ENCODE measurements at places on chromosomes 4 and X. TPM values are rescaled to one million over a fixed set of nuclear protein-coding genes. Genes with fewer than 3 reads are reported as not detected.

The RHOXF2 gene
- total RNA-seq: not detected

The TGIF2LX gene
- not detected for total RNA-seq

The SMR3B gene
- not detected for total RNA-seq

The DAPP1 gene
- total RNA-seq: not detected

The REPS2 gene
- total RNA-seq: 0.54 TPM

The GIMD1 gene
- total RNA-seq: not detected

The DMRTC1 gene
- total RNA-seq: not detected

The SEPSECS gene
- total RNA-seq: 16.4 TPM

The NALF2 gene
- not detected for total RNA-seq

The POU4F2 gene
- total RNA-seq: not detected

The CTPS2 gene
- total RNA-seq: 10.7 TPM

The SASH3 gene
- not detected for total RNA-seq

The KCNIP4 gene
- total RNA-seq: not detected

The GAGE2A gene
- total RNA-seq: not detected

The ITGB1BP2 gene
- 1.1 TPM for total RNA-seq

The MXRA5 gene
- 135 TPM for total RNA-seq

The FRG2 gene
- not detected for total RNA-seq

The PASD1 gene
- not detected for total RNA-seq

The SMIM31 gene
- total RNA-seq: 0.11 TPM

The STX18 gene
- total RNA-seq: 31.5 TPM

The TMSB15C gene
- 2.5 TPM for total RNA-seq

The NUP62CL gene
- total RNA-seq: 0.22 TPM

The HPRT1 gene
- 7.6 TPM for total RNA-seq

The SHROOM3 gene
- 18.3 TPM for total RNA-seq

The GRIA3 gene
- total RNA-seq: 11.9 TPM

The MAGEA12 gene
- total RNA-seq: not detected

The HSPA4L gene
- total RNA-seq: 6.5 TPM

The DKK2 gene
- total RNA-seq: 0.32 TPM

The ASMT gene
- not detected for total RNA-seq

The POF1B gene
- total RNA-seq: not detected

The RASGEF1B gene
- total RNA-seq: 1.7 TPM

The RBM47 gene
- total RNA-seq: 1.4 TPM

The TACC3 gene
- total RNA-seq: 13.1 TPM

The TBC1D9 gene
- total RNA-seq: 17.2 TPM

The SLC6A14 gene
- not detected for total RNA-seq

The PDGFC gene
- 106 TPM for total RNA-seq

The ZC4H2 gene
- total RNA-seq: 10.9 TPM

The TMEM164 gene
- 14.5 TPM for total RNA-seq

Measured in articular chondrocyte of knee joint (primary cell).